MV-4-11 (cell line): ENCODE measurements at places on chromosomes 13 and 19.

- peak; percentile 96 for DNase-seq
These were observed 176.9 kb downstream of the SHISA2 start for GRCh38 chr13:25874907-25875306.

DNA sequence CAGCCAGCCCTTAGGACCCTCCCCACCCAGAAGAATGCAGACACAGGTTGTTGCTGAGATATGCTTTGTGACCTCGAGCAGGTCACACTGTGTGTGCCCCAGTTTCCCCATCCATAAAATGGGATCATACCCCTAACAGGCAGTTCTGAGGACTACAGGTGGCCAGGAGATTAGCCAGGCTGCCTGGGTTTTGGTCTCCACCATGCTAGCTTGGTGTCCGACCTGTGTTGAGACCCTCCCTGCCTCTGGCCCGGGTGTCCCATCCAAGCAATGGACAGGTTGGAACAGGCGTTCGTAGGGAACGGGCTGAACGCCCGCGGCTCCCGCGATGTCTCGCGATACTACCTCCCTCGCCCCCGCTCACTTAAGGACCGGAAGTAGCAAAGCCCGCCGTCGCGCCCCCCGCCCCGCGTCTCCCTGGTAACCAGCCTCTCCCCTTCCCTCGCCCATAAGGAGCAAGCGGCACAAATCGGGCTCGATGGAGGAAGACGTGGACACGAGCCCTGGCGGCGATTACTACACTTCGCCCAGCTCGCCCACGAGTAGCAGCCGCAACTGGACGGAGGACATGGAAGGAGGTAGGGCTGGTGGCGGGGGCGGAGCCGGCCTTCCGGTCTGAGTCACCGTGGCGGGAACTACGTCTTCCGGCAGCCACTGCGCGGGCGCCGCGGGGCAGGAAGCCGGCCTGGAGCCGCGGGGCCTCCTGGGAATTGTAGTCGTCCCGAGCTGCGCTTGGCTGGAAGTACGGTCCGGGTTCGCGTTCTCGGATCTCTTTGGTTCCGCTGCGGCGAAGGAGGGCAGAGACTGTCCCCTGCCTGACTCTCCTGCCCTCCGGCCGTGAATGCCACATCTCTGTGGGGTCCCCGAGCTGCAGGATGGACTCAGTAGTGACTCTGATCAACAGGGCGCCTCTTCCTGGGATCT, 45.4 kb downstream of the SMIM24 start:
- DNase-seq: peak; percentile 97

GRCh38 chr19:7385062-7385461, 36.3 kb downstream of the ARHGEF18 start:
- DNase-seq: peak; percentile 83

DNA sequence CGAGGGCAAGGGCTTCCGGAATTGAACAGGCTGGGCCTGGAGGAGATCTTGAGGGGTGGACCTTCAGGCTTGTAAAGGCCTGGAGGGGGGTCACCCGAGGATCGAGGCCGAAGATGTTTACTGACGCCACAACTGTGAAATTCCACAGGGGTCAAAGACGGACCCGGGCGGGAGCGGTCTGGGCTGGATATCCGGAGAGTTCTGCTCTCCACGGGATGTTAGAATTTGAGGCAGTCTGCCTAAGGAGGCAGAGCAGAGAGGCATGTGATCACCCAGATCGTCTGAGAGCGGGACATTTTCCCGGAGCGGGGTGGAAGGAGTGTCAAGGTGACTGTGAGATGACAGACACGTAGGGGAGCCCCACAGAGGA, 13.2 kb downstream of the KLHL26 start:
- DNase-seq: no peak

- DNase-seq: peak; percentile 80
These were observed 1241.5 kb upstream of the MIR17HG start for GRCh38 chr13:90105849-90106496.

- no peak for DNase-seq
These were observed 15.8 kb downstream of the FREM2 start for GRCh38 chr13:38702669-38703068.

GRCh38 chr13:40376296-40376849, 290.1 kb downstream of the FOXO1 start:
- DNase-seq: peak; percentile 11

- no peak for DNase-seq
These were observed 16.1 kb downstream of the ZSWIM9 start for GRCh38 chr19:48186541-48186991.

DNA sequence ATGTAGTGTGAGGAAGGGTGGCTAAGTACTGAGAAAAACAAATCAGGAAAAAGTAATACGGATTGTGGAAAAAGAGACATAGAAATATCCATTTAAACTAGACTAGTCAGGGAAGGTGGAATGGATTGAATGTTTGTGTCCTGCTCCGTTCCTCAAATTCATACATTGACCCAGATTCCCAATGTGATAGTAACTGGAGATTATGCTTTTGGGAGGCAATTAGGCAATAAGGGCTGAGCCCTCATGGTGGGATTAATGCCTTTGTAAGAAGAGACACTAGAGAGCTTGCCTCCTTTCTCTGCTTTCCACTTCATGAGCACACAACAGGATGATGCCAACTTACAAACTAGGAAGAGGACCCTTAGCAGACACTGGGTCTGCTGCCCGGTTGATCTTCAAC, 765.2 kb upstream of the GPC6 start:
- DNase-seq: no peak

DNA sequence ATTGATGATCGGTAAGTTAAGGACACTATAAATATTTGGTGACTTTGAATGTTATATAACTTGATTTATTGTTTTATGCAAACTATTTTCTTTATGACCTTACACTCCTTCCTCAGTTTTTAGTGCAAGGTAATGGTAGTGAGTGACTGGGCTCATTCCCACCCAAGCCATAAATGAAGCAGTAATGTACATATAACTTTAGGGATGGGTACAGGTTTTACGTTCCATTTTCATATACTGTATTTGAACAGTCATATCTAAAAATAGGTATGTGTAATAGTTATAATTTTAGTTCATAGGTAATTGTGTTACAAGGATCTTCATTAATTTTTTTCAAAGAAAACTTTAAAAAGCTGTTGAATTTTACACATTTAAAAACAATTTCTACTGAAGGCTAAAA, 101.0 kb downstream of the PDS5B start:
- no peak for DNase-seq

DNA sequence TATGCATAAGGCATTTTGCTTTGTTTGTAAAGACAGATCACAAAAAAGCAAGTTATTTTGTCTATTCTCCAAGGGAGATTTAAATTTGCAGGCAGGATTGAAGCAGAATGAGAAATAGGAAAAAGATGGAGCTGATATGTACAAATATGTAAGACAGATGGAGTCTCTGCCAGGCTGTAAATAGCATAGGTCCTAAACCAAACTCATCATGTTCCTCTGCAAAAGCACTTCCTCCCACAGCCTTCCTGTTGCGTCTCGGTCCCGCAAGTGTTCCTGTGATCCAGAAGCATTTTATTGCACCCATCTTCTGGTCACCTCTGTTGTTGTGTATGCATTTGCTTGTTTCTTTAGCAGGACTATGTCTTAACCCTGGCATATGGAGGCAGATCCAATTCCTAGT, 95.7 kb upstream of the CLDN10 start:
- DNase-seq: peak; percentile 6

- peak; percentile 79 for DNase-seq
These were observed 8.5 kb upstream of the LSR start for GRCh38 chr19:35240327-35240726.

DNA sequence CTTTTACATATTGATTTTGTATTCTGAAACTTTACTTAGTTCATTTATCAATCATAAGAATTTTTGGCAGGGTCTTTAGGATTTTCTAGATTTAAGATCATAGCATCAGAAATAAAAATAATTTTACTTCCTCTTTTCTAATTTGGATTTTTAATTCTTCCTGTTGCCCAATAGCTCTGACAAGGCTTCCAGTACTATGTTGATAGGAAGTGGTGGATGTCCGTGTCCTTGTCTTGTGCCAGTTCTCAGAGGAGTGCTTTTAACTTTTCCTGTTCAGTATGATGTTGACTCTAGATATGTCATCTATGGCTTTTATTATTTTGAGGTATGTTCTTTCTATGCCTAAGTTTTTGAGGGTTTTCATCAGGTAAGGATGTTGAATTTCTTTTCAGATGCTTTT, 7.7 kb upstream of the KIR2DL4 start:
- DNase-seq: peak; percentile 93

- DNase-seq: no peak
These were observed 16.2 kb downstream of the CCDC97 start for GRCh38 chr19:41325947-41326706.

DNA sequence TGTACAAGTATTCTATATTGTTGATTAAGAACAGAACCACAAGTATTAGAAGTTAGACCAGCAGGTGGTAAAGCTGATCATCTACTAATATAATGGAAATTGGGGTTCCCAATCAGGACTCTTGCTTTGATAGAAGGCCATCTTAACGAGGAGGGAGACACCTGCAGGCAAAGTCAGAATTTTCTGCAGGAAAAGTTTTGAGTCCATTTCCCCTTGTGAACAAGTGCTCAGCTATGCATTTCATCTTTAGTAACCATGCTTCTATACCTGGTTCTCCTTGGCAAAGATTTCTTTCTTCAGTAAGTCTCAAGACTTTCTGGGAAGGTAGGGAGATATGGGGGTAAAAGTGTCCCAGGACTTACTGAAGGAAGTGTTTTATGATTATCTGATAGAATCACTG, 36.1 kb upstream of the USPL1 start:
- peak; percentile 13 for DNase-seq
